ENCODE measurements at places on chromosomes 6 and 20. TPM values are rescaled to one million over a fixed set of nuclear protein-coding genes. Genes with fewer than 3 reads are reported as not detected.

TFAP2D gene
- total RNA-seq: not detected

GRCh38 chr20:47770935-47771334 lies 14.3 kb downstream of the SULF2 start:
- no peak for DNase-seq

GRCh38 chr20:42790111-42790510 lies 399.6 kb downstream of the PTPRT start:
- DNase-seq: no peak

DNA sequence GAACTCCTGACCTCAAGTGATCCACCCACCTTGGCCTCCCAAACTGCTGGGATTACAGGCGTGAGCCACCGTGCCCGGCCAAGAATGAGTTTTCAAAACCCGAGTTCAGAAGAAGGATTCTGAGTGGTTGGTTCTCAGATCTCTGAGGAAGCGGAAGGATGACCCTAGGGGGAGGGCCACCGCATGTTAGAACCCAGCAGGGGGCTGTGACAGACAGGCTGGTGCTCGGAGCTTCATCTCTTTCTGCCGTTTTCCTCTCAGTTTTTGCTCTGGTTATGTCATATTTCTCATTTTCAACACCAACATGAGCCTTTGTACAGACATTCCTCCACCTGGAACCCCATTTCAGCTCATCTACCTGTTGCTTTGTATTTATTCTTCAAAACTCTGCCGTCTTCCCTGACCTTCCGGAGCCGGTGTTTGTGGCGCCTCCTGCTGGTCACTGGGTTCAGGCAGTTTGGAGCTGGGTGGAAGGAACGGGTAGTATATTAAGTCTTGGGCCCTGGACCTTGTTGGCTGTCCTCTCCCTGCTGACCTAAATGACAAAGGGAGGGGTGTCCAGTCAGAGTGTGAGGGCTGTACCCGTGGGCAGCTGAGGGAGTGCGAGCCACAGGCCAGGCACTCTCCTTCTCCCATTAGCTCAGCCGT lies at the start of gene DEFB123:
DEFB123 (plus strand) TSS at position 621 of the 648 bp plus-strand sequence. CDS start 67 bp downstream, outside the sequence.
- DNase-seq: no peak

DNA sequence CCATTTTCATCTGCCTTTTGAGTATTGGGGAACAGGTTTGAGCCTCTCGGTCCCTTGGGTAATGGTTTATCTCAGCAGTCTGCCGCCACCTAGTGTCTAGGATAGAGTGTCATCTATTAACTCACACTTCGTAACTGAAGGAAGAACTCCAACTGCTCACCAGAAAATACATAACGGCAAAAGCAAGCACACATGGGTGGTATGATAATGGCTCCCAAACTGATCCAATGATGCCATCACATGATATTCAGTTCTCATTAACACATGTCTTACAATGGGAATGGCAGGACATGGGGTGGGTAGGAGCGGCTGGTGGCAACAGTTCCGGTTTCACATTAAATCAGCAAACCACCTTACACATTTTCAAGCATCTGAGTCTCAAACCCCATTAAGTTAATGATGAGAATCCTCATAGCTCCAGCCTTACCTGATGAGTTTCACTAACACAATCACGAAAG lies 110.7 kb upstream of the PHACTR1 start:
- DNase-seq: no peak

DNA sequence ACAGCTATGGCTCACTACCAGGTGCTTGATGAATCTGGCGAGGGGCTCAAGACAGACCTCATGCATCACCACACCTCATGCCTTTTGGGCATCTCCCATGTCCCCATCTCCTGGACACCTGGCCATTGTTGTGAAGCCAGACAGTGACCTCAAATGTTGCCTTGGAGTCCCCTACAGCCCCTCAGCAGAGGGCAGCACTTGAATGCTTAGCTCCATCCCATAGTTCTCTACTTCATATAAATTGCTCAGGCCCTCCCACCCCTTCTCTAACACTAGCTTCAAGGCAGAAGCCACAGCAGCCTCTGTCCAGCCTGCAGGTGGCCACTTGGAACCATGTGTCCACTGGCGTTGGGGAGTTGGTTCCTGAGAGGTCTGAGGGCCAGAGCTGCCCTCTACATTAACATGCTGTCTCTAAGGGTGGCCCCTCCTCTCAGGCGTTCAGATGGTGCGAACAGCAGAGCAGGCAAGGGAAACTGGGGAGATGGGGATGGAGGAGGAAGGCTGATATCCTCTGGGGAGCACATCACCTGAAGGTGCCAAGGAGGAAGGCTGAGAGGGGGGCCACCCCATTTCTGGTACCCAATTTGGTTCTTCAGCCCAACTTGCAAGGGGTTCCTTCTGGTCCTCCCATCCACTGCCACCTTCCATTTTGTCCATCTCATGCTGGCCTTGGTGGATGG lies 31.3 kb downstream of the MOCS1 start:
- no peak for DNase-seq

GRCh38 chr6:89400912-89401399 lies 11.1 kb downstream of the RRAGD start:
- DNase-seq: no peak

DNA sequence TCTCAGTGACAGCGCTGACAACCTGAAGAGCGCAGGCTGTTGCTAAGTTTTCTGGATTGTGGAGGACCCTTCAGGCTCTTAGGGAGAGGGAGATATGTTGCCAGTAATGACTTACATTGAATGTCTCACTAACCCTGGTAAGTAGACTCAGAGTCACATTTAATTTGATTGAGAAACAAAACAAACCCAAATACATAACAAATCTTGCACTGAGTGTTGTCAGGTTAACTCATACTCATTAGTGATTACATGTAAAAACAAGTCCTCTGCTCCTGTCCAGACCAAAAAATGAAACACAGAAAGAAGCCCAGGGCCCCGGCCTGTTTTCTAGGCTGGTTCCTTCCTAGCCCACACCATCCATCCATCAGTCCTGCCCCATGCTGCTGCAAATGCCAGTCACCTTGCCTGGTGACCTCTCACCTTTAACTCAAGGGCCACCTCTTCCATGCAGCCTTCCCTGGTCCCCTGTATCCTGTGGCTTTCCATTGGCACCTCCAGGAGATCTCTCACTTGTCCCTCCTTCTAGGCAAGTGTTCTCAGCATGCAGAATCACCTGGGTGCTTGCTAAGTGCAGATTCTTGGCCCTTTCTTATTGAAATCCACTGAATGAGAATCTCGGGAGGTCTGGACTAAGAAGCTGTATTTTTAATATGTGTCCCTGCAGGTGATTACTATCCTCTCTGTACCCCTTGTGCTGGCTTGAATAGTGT lies 34.7 kb upstream of the ERVFRD-1 start:
- no peak for DNase-seq

- no peak for DNase-seq
Measured at GRCh38 chr6:111563581-111563980, 42.1 kb downstream of the TRAF3IP2 start.

DNA sequence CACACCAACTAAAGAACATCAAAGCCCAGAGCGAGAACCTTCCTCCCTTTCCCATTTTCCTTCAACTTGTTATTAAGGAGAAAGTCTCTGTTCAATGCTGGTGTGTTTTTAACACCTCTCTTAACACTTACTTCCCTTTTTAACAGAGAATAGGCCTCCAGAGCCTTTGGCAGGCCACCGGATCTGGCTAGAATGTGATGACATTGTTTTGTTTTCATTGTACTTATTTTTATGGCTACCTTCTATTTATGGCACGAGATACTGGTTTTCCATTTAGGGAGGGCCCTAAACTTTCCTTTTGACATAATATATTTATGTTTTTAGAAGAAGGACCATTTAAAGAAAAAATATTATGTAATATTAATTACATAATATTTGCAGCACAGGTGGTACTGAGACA lies 21.6 kb downstream of the TCF15 start:
- no peak for DNase-seq

DNA sequence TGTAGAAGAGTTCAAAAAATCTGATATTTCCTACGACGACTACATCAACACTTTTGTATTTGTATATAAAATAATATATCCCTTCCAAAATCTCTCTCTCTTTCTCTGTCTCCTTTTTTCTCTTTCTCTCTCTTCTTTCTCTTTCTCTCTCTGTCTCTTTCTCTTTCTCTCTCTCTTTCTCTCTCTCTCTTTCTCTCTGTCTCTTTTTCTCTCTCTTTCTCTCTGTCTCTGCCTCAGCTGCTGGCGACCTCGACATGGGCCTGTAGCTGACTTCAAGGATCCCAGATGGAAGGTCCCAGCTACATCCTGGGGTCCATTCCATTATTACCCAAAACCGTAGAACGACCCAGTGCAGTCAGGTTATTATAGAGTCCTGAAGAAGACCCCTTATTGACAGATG lies 90.0 kb downstream of the CD24 start:
- DNase-seq: peak; percentile 21

- DNase-seq: no peak
Measured at GRCh38 chr6:132412656-132413498, 11.6 kb upstream of the MOXD1 start.

GRCh38 chr6:41346441-41346840 lies 11.0 kb downstream of the NCR2 start:
- peak; percentile 19 for DNase-seq

DNA sequence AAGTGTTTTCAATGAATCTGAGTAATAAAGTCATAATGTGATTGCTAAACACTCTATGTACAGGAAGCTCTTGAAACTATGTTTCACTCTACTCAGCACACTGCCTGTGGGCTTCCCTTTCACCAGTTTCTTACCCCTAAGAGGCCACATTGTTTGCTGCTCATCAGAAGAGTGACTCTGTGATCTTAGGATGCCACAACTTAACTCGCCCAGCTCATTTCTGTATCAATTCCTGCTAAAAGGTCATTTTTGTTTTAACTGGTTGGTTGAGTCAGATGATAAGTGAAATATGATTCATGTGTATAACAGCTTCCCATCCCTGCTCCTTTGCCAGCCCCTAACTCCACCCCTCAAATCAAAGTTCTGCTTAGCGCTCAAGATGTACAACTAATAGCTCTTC lies 9.8 kb upstream of the NDUFAF4 start:
- no peak for DNase-seq

GRCh38 chr20:34410336-34410735 lies 47.3 kb downstream of the ITCH start:
- no peak for DNase-seq

DNA sequence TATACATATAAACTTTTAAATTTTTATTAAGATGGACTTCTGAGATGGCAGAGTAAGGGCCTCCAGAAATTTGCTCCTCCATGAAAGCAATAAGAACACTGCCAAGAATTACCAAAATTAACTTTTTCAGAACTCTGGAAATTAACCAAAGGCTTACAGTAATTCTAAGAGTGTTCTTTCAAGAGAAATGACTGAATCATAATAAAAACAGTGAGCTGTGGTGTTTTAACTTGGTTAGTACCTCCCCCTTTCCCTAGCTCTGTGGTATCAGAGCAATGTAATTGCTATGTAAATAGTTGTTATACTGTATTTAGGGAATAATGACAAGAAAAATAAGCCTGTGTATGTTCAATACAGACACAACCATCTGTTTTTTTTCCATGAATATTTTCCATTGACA lies 19.0 kb downstream of the HECA start:
- no peak for DNase-seq

DNA sequence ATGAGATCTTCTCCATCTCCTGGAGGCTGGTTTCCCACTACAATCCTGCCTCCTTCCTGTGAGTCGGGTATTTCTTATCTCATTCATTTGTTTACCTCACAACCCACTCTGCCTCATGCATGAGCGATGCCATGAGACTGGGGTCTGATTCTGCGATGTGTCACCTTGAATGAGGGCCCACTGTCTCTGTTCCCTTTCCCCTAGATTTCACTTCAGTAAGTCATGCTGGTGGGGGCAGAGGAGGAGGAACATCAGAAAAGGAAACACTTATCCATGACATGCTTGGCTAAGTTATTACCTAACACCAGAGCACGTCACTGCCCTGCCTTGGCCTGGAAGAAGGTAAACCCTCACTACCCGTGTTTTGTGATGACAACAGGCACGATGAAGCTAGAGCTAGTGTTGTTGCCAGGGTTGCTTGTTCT lies 337.4 kb upstream of the PRDM1 start:
- no peak for DNase-seq
